ENCODE measurements at places on chromosomes 2 and 18.

- DNase-seq, result no peak
Observed at GRCh38 chr18:1511619-1512311, 607.1 kb downstream of the ADCYAP1 start.

DNA sequence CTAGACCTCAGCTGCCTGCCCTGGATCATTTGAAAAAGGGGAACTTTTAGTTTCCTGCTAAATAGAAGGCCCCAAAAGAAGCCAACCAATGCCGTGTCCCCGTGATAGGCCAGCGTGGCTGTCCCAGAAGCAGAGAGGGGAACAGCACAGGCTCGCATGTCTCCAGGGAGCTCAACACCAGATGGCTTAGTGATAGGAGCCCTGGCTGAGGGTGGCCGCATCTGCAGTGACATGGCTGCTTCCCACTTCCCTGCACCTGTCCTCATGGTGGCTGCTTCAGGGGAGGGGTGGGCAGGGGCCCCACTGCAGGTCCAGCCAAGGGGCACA lies 79.6 kb downstream of the MBP start:
- DNase-seq, result no peak

- DNase-seq, result no peak
Observed at GRCh38 chr2:196215376-196215775, 44.0 kb upstream of the STK17B start.

- no peak for DNase-seq
Observed at GRCh38 chr18:49072940-49073339, 122.2 kb upstream of the SMAD7 start.

DNA sequence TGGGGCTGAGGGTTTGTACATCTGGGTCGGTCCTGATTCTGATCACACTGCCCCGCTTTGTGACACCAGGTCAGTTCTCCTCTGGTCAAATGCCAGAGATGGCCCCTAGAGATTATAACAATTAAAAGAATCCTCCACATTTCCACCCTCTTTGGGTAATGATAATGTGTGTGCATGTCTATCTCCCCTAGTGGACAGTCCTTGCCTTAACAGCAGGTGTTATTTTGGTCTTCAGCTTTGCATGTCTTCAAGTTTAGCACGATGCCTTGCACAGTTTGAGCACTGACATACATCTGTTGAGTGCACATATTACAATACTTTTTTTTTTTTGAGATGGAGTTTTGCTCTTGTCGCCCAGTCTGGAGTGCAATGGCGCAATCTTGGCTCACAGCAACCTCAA lies 25.7 kb upstream of the COX7A2L start:
- DNase-seq, result no peak

GRCh38 chr2:189841019-189841418 lies 56.8 kb downstream of the PMS1 start:
- no peak for DNase-seq

DNA sequence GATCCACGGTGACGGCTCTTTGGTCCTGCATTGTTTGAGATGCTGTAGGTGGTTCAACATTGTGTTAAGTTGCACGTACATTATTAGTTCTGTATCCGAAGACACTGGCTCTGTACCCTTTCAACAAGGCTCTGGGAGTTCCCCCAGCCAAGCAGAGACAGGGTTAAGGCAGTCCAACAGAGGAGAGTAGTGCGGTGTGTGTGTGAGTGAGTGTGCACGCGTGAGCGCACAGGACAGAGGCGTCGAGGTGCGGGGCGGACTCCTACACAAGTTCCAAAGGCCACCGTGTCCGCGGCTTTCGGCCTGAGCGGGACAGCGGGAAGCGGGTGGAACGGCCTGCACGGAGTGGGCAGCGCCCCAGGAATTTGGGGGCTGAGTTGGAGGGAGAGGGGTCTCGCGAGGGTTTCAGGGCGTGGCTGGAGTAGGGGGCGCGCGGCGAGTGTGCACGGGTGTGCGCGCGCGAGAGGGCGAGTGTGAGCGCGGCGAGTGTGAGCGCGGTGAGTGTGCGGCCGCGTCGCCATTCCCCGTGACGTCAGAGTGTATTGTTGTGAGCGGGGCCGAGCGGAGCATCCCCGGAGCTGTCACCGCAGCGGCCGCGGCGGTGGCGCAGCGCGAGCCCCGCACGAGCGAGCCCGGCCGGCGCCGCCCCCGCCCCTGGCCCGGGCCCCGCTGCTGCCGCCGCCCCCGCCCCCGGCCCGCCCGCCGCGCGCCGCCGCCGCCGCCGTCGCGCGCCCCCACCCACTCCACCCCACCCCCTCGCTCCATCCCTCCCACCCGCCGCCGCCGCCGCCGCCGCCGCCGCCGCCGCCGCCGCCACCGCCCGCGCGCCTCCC lies at the start of gene ASXL3:
ASXL3 (plus strand) TSS at position 535 of the 833 bp plus-strand sequence. CDS start 413 bp downstream, outside the sequence.
- DNase-seq, result no peak

DNA sequence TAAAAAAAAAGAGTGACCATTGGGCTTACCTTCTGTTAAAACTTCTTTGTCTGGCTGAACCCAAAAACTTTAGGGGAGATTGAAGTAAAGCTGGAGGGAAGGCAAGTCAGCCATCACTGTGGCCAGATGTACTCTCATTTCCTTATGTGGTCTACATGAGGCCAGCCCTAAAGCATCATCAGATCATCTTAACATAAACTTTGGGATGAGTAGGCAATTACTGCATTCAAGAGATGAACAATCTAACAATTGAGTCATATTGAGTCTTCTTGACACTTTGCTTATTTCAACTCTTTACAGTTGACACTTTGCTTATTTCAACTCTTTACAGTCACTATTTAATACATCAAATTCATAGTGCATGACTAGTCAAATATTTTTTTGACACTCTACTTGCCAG lies 155.6 kb downstream of the QPCT start:
- no peak for DNase-seq

- no peak for DNase-seq
Observed at GRCh38 chr2:112048887-112049286, 6.2 kb upstream of the TMEM87B start.

GRCh38 chr2:124283096-124283495 lies 258.0 kb downstream of the CNTNAP5 start:
- no peak for DNase-seq

GRCh38 chr2:186868344-186868743 lies 19.4 kb upstream of the ZSWIM2 start:
- DNase-seq, result no peak

DNA sequence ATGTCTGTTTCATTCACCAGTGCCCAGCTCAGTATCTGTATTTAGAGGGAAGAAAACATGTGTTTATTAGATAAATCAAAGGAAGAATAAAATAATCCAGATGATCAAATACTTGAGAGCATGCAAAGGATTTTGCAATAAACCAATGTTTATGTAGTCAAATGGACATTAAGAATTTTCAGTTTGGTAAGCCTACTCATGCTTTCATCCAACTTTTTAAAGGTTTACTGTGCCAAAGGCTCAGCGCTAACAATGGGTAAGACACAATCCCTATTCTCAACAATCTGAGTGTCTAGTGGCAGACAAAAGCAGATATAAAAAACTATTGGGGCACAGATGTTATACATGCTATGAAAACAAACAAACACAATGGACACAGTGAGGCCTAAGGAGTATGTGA lies 26.3 kb downstream of the GRB14 start:
- no peak for DNase-seq
